Cardiac ventricle fibroblast (primary cell): ENCODE measurements at places on chromosomes 7 and 10. TPM values are rescaled to one million over a fixed set of nuclear protein-coding genes. Genes with fewer than 3 reads are reported as not detected.

BAG3 gene
- total RNA-seq: 50.5 and 53.5 TPM in 2 replicates

UCN3 gene
- not detected in 2 replicates for total RNA-seq

THNSL1 gene
- 4.0 and 4.1 TPM in 2 replicates for total RNA-seq

LRMDA gene
- 1.2 and 2.5 TPM in 2 replicates for total RNA-seq

VSTM4 gene
- total RNA-seq: 5.1 and 5.3 TPM in 2 replicates

AOC1 gene
- total RNA-seq: not detected in 2 replicates

CYP2C19 gene
- total RNA-seq: not detected in 2 replicates

TSPAN33 gene
- 0.15 TPM in 1 of 2 replicates, not detected in the other for total RNA-seq

RGS10 gene
- 64.7 and 67.6 TPM in 2 replicates for total RNA-seq

CFAP46 gene
- 0.49 and 0.69 TPM in 2 replicates for total RNA-seq

CHST12 gene
- total RNA-seq: 14.7 and 21.4 TPM in 2 replicates

ZNF853 gene
- 0.73 and 1.1 TPM in 2 replicates for total RNA-seq

EPDR1 gene
- 12.1 and 14.9 TPM in 2 replicates for total RNA-seq

SFRP4 gene
- 0.25 and 1.5 TPM in 2 replicates for total RNA-seq

TRIM56 gene
- 12.6 and 13.3 TPM in 2 replicates for total RNA-seq

INSYN2A gene
- under 0.01 TPM in 1 of 2 replicates, not detected in the other for total RNA-seq

TMEM72 gene
- total RNA-seq: not detected in 2 replicates

ZNF277 gene
- total RNA-seq: 19.3 and 21.3 TPM in 2 replicates

LRIT1 gene
- total RNA-seq: not detected in 2 replicates

ITPRID1 gene
- not detected in 2 replicates for total RNA-seq

PAPSS2 gene
- 95.4 and 98.3 TPM in 2 replicates for total RNA-seq

PARG gene
- total RNA-seq: 11.0 and 12.0 TPM in 2 replicates

CDH23 gene
- total RNA-seq: 0.31 and 1.6 TPM in 2 replicates

ACHE gene
- not detected in 2 replicates for total RNA-seq

CALML3 gene
- not detected in 2 replicates for total RNA-seq

PDE6C gene
- total RNA-seq: not detected in 2 replicates
